ENCODE measurements at places on chromosomes 5 and 9.
A peak's percentile ranks its signal among the peaks of the same experiment; 100 is the strongest.

DNA sequence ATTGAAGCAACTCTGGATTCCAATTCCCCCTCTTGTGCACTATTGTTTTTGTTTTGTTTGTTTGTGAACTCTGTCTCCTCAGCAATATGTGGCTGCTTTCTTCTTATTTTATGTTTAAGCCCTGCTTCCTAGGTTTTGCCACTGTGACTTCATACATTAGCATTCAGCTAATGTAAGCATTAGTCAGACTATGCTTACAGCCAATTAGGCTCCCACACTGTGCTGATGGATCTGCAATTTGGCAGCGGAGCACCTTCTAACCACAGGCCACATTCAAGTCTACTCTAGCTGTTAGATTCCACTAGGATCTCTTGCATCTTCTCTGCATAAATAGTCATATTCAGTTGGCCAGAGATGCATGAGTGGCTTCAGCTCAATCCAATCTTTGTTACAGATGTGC lies 9.6 kb upstream of the BICD2 start:
- DNase-seq = peak; percentile 90

DNA sequence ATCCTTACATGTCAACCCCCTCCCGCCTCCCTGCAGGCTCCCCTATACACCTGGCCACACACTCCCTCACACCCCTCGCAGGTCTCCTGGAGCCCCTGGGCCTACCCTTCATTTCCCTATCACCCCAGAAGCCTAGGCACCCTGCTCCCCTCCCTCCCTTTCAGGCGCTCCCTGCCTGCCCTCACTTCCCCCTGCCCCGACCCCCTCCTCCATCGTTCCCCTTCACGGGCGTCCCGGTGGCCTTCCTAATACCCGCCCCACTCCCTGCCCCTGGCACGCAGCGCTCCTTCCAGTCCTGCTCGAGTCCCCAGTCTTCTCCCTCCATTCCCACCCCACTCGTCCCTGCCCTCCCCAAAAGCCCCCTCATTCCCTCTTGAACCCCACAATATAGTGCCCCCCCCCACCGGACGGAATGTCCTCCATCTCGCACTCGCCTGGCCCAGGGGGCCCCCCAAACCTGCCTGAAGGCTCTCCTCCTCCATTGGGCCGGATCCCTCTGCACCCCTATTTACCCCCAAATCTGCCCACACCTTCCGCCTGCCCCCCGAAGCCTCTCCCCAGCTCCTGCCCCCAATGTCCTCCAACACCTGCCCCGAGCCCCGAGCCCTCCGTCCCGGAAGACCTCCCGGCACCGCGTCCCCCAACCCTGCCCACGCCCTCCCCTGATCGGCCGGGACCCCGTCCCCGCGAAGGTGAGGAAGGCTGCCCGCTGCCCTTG lies 746 bp downstream of the STRBP start:
- DNase-seq = no peak

DNA sequence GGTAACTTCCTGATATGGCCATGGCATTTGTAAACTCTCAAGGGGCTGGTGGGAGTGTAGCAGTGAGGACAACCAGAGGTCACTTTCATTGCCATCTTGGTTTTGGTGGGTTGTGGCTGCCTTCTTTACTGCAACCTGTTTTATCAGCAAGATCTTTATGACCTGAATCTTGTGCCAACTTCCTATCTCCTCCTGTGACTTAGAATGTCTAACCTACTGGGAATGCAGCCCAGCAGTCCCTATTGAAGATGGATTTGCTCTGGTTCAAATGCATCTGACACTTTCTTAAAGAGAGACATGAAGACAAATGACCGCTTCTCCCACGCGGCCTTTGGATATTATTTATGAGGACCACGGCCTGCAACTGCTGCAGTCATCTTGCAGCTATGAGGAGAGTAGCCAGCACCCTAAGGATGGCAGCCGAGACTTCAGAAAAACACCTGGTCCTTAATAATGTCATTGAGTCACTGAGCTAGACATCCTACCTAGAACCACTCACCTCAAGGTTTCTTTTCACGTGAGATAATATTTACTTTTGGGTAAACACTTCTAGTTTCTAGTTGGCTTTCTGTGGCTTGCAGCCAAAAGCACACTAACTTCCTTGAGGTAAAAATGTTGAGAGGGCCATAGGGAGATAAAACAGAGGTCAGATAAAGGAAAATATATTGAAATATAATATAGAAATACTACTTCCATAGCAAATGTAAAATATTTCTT lies 28.2 kb downstream of the CETN3 start:
- DNase-seq = no peak

- no peak for DNase-seq
Observed at GRCh38 chr5:175279506-175279905, 164.5 kb downstream of the DRD1 start.

GRCh38 chr5:125298746-125299379 lies 552.4 kb upstream of the ZNF608 start:
- no peak for DNase-seq

DNA sequence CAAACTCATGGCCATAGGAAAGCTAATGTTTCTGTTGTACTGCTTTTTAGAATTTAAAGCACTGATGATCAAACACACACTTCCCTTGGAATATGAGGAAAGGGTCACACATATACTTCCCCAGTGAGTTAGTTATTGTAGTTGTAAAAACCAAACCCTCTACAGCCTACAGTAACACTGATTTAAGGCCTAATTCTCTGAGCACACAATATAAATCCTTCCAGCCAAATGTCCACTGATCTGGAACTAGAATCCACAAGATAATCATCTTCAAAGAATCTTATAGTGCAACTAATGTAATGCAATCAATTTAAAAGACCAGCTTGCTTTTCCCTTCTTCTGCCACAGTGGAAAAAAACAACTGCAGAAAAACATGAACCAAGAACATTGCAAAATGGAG lies 219.3 kb downstream of the CAAP1 start:
- DNase-seq = no peak

- no peak for DNase-seq
Observed at GRCh38 chr5:173829826-173830225, 58.3 kb upstream of the CPEB4 start.

DNA sequence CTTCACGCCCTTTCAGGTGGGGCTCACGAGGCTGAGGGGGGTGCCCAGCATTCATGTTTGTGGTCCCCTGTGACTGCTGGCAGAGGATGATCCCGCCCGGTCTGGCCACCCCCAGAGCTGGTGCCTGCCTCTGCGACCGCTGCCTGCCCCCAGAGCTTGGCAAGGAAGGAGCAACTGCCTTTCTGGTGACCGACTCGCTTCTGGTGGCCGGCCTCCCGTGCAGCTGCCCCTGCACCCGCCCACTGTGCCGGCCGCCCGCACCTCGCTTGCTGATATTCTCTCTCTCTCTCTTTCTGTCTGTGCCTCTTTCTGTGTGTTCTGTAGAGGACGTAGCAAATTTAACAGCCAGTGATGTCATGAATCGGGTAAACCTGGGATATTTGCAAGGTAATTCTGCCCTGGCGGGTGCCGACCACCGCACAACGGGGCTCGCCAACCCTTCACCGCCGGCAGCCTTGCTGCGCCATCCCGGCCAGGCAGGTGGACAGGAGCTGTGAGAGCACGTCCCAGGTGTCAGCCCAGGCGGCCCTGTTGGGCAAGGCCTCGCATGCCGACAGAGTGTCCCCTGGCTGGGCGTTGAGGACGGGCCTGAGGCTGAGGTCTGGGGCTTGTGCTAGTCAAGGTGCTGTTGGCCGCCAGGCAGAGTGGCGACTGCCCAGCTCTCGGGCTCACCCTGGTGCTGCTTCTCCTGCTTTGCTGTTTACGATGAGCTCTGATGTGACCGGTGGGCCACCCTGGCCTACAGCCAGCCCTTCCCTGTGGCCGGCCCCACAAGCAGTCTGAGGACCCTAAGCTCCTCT lies 86.0 kb downstream of the KCNT1 start:
- no peak for DNase-seq

GRCh38 chr5:125343015-125343414 lies 596.6 kb upstream of the ZNF608 start:
- peak; percentile 24 for DNase-seq

Data from AG04450 (cell line).